Activated CD4-positive, alpha-beta memory T cell treated with anti-CD3 and anti-CD28 coated beads, Interleukin-2, amount 10 ng/mL, durations not matched to agents 7 days and 5 days (primary cell): ENCODE measurements at places on chromosomes 1 and 21.

- H3K27me3 ChIP-seq, result no peaks in the 10 kb centered on the region
- peaks cover 92% of the 10 kb centered on the region for H3K4me1 ChIP-seq
- no peak for DNase-seq
Observed at GRCh38 chr1:24920533-24920925, 9.5 kb downstream of the RUNX3 start.

DNA sequence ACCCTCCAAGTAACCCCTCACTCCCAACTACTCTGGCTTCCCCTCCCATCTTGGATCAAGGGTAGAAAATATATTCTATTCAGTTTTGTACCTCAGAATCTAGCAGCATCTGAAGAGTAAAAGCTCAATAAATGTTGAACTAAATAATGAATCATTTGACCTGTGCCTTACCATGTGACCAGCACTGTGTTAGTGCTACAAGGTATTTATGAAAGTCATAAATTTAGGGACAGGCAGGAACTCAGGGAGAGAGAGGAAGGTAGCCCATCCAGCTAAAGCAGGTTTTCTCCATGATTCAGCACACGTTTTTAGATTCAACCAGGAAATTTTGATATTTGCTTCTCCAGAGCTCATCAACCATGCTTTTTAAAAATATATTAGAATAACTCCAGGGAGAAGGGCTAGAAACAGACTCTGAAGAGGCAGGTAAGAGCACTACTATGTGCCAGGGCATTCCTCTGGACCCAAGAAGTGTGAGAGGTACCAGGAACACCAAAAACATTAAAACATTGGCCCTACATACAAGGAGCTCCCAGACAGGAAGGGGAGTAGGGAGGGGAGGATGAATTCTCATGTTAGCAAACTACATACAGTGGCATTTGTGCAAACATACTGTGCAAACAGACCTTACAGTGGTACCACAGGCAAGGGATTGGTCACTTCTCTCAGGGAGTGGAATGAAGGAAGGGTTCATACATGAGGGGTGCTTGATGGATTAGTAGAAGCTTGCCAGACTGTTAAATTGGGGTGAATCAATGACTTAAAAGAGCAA lies 64.3 kb downstream of the FYB2 start:
- H3K27ac ChIP-seq, result no peak overlapping the region
- no peaks in the 10 kb centered on the region for H3K36me3 ChIP-seq
- no peak for DNase-seq
- H3K4me3 ChIP-seq, result no peak overlapping the region

GRCh38 chr1:14083706-14084105 lies 383.7 kb downstream of the PRDM2 start:
- H3K27me3 ChIP-seq, result no peaks in the 10 kb centered on the region
- no peak overlapping the region for H3K4me3 ChIP-seq
- H3K4me1 ChIP-seq, result no peaks in the 10 kb centered on the region
- no peak overlapping the region for H3K27ac ChIP-seq
- DNase-seq, result no peak

DNA sequence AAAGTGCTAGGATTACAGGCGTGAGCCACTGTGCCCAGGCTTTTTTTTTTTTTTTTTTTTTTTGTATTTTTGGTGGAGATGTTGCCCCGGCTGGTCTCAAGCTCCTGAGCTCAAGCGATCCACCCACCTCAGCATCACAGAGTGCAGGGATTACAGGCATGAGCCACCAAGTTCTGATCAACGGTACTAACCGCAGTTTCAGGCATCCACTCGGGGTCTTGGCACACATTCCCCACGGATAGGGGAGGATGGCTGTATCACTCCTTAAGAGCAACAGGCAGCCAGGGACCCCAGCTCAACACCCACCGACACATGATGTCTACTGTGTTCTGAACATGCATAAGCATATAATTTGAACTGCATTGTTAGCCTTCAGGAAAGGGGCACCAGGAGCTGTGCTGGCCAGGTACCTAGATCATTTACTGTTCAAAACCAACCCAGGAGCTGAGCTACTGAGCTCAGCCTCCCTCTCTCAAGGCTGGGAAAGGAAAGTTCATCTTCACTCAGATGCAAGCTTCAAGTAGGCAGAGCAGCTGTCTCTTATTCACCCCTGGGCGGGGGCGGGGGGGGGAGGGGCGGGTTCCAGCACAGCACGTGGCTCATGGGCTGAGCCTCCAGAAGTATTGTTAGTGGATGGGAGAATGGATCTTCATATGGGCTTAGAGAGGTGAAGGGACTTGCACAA lies 24.7 kb downstream of the CAPZB start:
- no peak overlapping the region for H3K4me3 ChIP-seq
- DNase-seq, result no peak
- H3K4me1 ChIP-seq, result peaks cover 85% of the 10 kb centered on the region
- H3K36me3 ChIP-seq, result peaks cover 60% of the 10 kb centered on the region

- no peaks in the 10 kb centered on the region for H3K4me1 ChIP-seq
- H3K27me3 ChIP-seq, result no peaks in the 10 kb centered on the region
- H3K4me3 ChIP-seq, result no peak overlapping the region
- no peaks in the 10 kb centered on the region for H3K36me3 ChIP-seq
- no peak for DNase-seq
- no peak overlapping the region for H3K27ac ChIP-seq
Observed at GRCh38 chr1:79617777-79618176, 611.2 kb upstream of the ADGRL4 start.

DNA sequence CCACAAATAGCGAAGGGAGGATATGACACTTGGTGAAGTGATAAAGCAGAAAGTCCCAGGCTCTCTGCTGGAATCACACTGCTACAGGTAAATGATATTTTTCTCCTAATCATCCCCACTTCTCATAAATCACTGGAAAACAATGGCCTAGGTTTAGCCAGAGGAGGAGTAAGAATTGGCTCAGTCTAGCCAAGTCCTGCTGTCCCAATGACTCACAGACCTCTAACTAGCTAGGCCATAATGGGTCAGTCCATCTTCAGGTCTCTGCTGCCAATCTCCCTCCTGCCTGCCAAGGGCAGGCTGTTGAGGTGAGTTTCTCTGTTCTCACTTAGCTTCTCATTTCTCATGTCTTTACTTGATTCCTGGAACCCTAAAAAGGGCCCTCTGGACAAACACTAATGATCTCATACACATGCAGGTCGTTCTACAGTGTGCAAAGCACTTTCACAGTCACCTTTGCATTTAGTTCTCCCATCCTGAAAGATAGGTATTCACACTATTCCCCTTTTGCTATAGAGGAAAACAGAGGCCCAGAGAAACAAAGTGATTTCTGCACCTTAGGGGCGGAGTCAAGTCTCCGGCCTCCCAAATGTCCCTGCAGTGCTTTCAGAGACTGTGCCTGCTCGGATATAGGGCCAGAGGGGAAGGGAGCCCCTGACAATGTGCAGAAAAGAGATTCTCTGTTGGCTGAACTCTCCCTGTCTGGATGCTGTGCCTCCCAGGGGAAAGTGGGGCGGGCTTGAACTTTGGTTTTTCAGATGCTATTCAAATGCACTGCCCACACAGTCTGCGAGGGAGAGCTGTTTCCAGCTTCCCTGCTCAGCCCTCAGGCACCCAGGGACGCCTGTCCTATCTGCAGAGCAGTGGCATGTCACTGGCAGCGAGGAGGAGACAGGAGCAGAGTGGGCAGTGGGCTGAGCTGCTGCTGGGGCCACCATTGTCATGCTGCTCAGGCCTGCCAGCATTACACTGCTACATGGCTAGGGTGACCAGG lies 3.9 kb upstream of the CDK18 start:
- peaks cover 9% of the 10 kb centered on the region for H3K4me1 ChIP-seq
- no peak overlapping the region for H3K27ac ChIP-seq
- H3K27me3 ChIP-seq, result peaks cover 23% of the 10 kb centered on the region
- no peak for DNase-seq
- H3K36me3 ChIP-seq, result no peaks in the 10 kb centered on the region

DNA sequence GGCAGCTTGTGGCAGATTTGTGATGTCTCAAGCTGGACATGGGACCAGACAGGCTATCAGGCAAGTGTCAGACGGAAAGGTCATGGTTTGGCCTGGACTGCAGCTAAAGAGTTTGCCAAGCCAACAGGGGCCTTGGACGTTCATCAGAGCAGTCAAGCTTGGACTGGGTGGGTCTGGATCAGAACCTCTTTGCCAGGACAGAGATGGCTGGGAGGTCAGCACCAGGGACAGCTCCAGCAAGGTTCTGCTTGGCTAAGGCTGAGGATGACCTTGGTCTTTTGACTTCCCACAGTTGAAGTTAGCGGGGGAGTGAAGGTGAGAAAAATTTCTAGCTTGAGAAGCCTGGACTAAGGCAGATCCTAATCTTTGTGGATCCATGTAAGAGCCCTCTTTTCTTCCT lies 68.1 kb downstream of the GRIK3 start:
- no peaks in the 10 kb centered on the region for H3K4me1 ChIP-seq
- DNase-seq, result peak; percentile 20

DNA sequence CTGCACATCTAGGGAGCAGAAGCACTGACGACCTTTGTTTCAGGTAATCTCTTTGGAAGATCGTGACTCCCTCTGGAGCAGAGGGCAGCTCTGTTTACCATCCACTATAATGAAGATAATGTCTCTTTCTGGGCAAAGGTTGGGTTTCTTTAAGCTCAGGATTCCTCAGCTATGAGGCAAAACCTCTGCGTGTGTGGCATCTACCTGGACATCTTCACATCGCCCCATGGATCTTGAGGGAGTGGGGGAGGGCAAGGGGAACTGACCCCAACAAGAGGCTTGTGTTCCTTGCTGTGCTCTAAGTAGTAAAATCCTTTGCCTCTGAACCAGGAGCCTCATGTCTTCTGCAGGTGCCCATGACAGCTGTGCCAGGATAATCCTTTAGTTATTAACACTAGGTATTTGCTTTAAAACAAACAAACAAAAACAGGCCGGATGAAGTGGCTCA lies 19.6 kb downstream of the SPATA45 start:
- peaks cover 3% of the 10 kb centered on the region for H3K4me1 ChIP-seq
- peaks cover 3% of the 10 kb centered on the region for H3K27me3 ChIP-seq
- no peak overlapping the region for H3K4me3 ChIP-seq
- DNase-seq, result no peak

- H3K36me3 ChIP-seq, result no peaks in the 10 kb centered on the region
- no peak overlapping the region for H3K4me3 ChIP-seq
- H3K4me1 ChIP-seq, result no peaks in the 10 kb centered on the region
- no peak overlapping the region for H3K27ac ChIP-seq
- no peak for DNase-seq
Observed at GRCh38 chr1:63847308-63847910, 73.6 kb downstream of the ROR1 start.

GRCh38 chr1:152143150-152143887 lies 15.7 kb downstream of the RPTN start:
- peaks cover 6% of the 10 kb centered on the region for H3K4me1 ChIP-seq
- peaks cover 37% of the 10 kb centered on the region for H3K27me3 ChIP-seq
- peaks cover 2% of the 10 kb centered on the region for H3K36me3 ChIP-seq

GRCh38 chr1:176205332-176205914 lies 1.7 kb downstream of the COP1 start:
- H3K27ac ChIP-seq, result peak overlapping the region; percentile 93
- H3K4me3 ChIP-seq, result peak overlapping the region; percentile 99
- peaks cover 36% of the 10 kb centered on the region for H3K4me1 ChIP-seq
- DNase-seq, result no peak
- H3K27me3 ChIP-seq, result no peaks in the 10 kb centered on the region

- DNase-seq, result no peak
- no peaks in the 10 kb centered on the region for H3K36me3 ChIP-seq
- H3K27ac ChIP-seq, result no peak overlapping the region
- no peaks in the 10 kb centered on the region for H3K4me1 ChIP-seq
- no peak overlapping the region for H3K4me3 ChIP-seq
Observed at GRCh38 chr1:228039006-228039903, 32.5 kb downstream of the WNT3A start.

GRCh38 chr1:236345728-236346127 lies 48.4 kb upstream of the EDARADD start:
- H3K36me3 ChIP-seq, result no peaks in the 10 kb centered on the region
- peaks cover 6% of the 10 kb centered on the region for H3K27me3 ChIP-seq
- no peaks in the 10 kb centered on the region for H3K4me1 ChIP-seq

DNA sequence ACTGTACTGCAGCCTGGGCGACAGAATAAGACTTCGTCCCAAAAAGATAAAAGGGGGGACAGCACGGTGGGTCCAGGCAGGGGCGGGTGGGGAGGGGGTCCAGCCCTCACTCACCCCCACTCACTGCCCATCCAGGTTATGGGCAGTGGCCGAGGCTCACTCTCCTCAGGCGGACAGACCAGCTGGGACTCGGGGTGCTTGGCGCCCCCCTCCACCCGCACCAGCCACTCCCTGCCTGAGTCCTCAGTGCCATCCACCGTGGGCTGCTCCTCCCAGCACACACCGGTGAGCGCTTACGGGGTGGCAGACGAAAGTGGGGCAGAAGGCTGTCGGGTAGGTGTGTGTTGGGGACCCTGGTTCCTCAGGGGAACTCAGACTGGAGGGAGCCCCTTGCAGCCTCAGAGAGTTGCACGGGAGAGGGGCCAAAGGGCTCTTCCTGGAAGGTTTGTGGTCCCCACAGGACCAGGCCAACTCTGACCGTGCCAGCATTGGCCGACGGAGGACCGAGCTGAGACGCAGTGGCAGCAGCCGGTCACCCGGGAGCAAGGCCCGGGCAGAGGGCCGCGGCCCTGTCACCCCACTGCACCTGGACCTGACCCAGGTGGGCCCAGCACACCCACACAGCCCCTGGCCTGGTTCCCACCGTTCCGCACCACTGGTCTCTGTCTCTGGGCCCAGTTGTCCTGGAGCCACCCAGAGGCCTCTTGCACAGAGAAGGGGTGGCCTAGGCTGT lies 6.6 kb downstream of the PLEKHN1 start:
- H3K36me3 ChIP-seq, result no peaks in the 10 kb centered on the region
- H3K27ac ChIP-seq, result no peak overlapping the region
- H3K4me3 ChIP-seq, result no peak overlapping the region
- DNase-seq, result no peak

DNA sequence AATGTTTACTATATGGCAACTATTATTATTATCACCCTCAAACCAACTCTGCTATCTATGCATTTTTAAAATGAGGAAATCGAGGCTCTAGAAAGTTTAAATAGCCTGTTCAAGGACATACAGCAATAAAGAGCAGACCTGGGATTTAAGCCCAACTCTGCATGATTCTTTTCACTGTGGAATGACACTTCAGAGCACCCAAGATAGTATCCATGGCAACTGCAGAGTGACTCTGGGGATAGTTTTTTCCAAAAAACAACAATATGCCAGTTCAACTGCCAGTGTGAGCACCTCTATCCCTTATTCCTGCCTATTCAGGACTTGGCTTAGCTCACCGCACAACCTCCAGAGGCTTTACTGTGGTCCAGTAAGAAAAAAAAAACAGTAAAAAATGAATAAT lies 293.9 kb downstream of the BRINP2 start:
- H3K36me3 ChIP-seq, result no peaks in the 10 kb centered on the region
- no peak overlapping the region for H3K27ac ChIP-seq
- no peaks in the 10 kb centered on the region for H3K4me1 ChIP-seq
- no peaks in the 10 kb centered on the region for H3K27me3 ChIP-seq

DNA sequence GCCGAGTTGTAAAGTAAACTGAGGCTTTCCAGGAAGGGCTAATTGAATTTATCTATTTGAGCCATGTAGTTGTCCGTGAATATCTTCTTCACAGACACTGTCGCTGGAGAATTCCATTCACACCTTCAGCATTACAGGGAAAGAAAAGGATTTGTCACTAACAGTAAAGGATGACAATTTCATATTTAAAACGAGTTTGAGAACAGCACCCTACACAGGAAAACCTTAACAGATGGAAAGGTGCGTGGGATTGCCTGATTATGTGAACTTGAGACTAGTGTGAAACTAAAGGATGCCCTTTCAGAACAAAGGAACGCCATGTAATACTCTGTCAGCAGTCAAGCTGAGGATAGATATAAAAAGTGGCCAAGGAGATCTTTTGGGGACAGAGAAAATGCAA lies 492.5 kb upstream of the ADGRL2 start:
- no peaks in the 10 kb centered on the region for H3K36me3 ChIP-seq
- H3K4me1 ChIP-seq, result no peaks in the 10 kb centered on the region
- no peaks in the 10 kb centered on the region for H3K27me3 ChIP-seq
- no peak for DNase-seq
